Lung microvascular endothelial cell (primary cell): ENCODE measurements at places on chromosomes 5 and 9. TPM values are rescaled to one million over a fixed set of nuclear protein-coding genes. Genes with fewer than 3 reads are reported as not detected.

DNA sequence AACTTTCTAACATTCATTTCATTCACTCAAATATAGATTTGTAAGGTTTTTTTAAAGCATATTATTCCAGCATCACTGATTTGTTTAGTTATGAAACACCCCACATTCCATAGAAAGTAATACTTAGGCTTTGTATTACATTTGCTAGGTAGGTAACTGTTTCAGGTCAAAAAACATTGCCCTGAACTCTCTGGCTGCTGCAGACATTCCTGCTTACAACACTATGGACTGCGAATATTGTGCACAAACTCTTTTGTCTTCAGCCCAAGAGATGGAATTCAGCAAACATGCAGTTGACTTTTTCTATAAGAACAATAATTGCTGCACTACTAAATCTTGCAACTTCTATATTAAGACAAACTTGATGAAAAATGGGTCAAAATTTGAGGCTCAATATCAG, 301.0 kb downstream of the ARL15 start:
- DNase-seq = no peak

Gene ARID3C
- total RNA-seq = under 0.01 and 0.20 TPM in 2 replicates

DNA sequence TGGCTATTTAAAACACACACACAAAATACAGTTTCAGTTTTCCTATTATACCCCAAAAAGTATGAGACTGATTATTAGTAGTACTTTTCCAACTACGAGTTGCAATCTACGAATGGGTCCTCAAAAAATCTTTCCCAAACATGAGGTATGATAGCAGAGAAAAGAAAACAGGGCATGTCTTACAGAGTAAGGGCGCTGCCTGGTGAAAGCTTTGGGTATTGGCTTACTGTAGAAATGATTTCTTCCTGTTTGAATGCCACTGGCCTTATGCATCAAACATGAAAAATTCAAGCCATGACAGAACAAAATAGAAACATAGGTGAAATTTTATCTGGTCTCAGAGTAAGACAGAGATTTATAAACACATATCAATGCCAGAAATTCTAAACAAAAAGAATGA, 448.0 kb downstream of the SPOCK1 start:
- DNase-seq = no peak

GRCh38 chr5:6722015-6722414, 8.8 kb downstream of the TENT4A start:
- no peak for DNase-seq

Gene GABBR2
- 1.2 and 5.9 TPM in 2 replicates for total RNA-seq

Gene ALDH1A1
- 1,079 and 3,265 TPM in 2 replicates for total RNA-seq

- no peak for DNase-seq
These were observed 418.2 kb downstream of the TUSC1 start for GRCh38 chr9:25260046-25260445.

DNA sequence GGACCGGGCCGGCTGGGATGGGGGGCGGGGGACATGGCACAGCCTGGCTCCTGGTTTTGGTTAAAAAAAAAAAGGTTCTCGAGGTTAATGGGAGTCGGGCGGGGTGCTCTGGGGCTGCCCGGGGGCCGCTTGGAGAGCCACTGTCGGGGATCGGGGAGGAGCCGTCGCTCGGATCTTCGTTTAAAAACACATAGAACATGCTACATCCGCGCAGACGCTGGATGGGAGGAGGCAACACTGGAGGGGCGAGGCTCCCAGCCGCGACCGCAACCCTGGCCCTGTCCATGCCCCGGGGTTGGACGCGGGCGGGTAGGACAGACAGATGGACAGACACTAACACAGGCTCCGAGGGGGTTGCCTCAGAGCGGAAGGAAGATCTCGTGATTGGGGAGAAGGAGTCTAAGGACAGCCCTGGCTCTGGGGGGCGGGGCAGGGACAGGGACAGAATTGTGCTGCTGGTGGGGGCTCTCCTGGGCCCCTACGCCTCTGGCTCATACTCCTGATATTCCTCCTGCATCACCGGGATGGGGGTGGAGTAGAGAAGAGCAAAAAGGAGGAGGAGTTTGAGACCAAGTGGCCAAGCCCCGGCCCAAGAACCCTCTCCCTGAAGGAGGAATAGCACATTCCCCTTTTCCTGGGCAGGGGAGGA, 9.9 kb downstream of the SNCB start:
- DNase-seq = no peak

DNA sequence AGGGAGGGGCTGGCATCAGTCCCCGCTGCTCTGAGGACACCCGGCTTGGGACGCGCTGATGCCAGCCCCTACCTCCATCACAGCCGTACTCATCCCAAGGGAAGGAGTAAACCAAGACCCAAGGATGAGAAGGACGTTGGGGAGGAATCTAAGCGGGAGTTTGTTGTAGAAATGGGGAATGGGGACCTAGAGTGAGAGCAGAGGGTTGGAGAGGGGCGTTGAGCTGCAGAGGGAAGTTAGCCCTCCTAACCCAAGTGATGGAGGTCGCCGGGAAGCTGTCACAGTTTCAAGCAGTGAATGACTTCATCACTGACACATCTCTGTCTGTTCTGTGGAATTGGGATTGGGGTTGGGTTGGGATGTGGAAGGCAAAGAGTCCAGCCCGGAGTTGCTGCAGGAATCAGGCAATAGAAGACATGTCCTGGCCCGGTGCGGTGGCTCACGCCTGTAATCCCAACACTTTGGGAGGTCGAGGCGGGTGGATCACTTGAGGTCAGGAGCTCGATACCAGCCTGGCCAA, 759 bp upstream of the SUSD1 start:
- DNase-seq = no peak

Gene EXD3
- 7.8 and 18.7 TPM in 2 replicates for total RNA-seq

- DNase-seq = no peak
These were observed 403.3 kb upstream of the PTPRD start for GRCh38 chr9:11016081-11016480.

Gene KCNMB1
- not detected in 2 replicates for total RNA-seq

DNA sequence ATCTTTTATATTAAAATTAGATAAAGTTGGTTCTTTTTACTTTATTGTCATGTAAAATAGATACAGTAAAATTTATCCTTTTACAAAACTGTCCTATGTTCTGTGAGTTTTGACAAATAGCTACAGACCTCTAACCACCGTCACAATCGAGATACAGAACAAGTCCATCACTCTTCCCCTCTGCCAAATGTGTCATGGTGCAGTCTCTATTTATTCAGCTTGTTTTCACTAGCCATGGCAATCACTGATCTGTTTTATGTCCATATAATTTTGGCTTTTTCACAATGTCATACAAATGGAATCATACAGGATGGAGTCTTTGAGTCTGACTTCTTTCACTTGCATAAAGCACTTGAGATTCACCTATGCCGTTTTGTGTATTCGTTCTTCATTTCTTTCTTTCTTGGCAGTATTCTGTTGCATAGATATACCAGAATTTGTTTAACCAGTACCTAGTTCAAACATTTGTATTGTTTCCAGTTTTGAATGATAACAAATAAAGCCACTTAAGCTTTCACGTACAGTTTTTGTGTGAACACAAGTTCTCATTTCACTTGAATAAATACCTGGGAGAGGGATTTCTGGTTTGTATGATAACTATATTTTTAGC, 273.2 kb upstream of the MPDZ start:
- DNase-seq = peak; percentile 84

DNA sequence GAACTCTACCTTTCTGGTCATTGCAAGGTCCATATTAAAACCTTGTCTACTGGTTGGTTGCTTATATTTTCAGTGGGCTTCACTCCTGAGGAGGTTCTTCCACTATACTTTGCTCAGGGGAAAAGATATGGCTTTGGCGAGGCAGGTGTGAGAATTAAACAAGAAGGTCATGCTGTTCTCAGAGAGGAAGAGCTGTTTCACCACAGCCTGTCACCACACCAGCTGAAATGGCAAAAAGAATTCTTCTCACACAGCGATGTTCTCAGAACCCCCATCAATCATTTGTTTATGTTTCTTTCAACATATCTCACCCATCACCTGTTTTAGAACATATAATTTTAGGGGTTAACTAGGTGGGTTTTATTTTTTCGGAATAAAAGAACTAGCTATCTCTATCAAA, 38.6 kb downstream of the CAPSL start:
- DNase-seq = no peak

DNA sequence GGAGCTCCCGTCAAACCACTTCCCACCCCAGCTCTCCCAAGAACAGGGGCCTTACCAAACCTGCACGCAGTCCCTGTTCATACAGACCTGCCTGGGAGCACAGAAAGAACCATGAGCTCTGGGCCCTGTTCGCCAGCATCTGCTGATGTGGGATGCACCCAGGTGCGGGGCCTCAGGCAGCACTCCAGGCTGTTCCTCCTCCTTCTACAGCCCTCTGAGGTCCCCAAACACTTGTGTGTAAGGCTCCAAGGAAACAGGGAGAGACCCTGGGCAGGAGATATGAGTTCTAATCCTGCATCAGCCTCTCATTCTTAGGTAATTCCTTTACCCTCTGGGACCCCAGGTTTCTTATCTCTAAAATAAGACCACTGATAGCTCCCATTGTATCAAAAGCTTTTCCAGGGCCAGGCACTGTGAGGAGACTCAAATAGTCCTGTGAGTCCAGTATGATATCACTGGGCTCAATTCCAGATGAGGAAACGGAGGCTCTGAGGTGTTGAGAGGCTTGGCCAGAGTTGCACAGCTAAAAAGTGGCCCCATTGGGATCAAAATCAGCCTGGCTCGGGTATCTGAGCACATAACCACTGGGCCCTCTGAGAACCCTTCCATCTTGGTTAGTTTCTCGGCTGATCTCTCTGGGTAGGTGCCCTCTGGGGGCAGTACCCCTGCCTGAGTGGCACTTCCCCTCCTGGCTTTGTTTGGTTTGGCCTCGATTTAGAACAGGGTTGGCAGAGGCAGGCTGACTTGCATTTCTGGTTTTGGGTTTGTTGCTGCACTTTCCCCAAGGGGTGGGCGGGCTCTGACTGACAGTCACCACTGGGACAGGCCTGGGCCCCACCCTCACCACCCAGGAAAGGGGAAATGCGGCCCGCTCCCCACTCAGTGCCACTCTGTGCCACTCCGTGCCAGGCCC, 116.8 kb downstream of the RGS3 start:
- peak; percentile 83 for DNase-seq

- peak; percentile 48 for DNase-seq
These were observed 47.6 kb downstream of the RGS3 start for GRCh38 chr9:113511047-113511521.

DNA sequence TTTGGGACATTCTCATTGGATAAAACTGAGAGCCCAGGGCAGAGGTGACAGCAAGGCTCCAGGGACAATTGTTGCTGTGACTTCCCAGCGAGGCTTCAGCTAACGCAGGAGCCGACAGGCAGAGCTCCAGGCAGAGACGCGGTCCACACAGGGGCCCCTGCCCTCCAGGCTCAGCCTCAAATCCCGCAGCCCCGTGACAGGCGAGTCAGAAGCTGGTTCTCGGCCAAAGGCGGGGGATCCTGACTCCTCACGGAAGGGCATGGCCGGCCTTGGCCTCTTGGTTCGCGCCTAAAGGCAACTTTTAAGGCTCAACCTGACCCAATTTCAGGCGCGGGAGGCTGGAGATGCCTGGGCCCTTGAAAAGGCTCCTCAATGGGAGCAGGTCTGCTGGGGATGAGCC, 21.3 kb downstream of the SLC12A7 start:
- DNase-seq = no peak

DNA sequence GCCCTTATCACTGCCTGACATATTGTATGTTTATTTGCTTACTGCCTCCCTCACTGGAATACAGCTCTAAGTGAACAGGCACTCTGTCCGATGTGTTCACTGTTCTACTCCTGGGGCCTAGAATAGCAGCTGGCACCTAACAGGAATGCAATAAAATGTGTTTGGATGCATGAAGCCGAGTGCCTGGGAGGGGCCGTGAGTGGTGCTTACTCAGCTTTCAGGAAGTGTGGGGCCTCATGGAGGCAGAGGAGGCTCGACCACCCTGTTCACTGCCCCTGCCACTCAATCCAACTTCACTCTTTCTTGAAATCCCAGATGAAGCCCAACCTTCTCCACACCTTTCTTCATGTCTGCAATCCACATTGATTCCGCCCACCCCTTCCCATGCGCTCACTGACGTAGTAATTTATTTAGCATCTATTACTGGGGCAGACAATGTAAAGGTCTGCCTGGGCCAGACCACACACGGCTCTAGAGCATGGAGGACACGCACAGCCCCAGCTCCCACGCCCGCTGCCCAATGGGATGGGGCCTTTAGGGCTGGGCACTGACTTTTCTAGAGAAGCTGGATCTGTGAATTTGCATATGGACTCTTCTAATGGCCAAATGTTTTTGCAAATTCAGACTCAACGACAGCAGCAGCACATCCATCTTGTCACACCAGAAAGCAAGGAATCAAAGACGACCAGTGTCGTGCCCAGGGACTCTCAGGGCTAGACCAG, 21.3 kb downstream of the TBC1D9B start:
- DNase-seq = no peak

DNA sequence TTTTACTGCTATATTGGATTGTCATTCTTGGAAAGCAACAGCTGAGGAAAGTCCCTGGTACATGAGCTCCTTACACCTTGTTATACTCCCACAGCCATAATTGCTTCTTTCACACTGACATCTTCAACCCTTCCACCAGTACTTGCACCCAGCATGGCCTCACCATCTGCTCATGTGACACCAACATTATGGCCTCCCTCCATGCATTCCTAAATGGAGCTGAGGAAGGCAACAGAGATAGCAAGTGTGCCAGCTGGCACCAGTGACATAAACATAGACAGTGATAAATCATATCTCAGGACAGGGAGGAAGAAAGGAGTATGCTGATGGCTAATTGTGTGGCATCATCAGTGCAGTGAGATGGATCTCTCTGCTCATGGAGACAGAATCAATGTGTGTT, 119.5 kb downstream of the BAAT start:
- DNase-seq = no peak

- no peak for DNase-seq
These were observed 172.3 kb downstream of the CACNA1B start for GRCh38 chr9:138049779-138050471.

Gene MAPKAP1
- total RNA-seq = 40.3 and 52.2 TPM in 2 replicates

DNA sequence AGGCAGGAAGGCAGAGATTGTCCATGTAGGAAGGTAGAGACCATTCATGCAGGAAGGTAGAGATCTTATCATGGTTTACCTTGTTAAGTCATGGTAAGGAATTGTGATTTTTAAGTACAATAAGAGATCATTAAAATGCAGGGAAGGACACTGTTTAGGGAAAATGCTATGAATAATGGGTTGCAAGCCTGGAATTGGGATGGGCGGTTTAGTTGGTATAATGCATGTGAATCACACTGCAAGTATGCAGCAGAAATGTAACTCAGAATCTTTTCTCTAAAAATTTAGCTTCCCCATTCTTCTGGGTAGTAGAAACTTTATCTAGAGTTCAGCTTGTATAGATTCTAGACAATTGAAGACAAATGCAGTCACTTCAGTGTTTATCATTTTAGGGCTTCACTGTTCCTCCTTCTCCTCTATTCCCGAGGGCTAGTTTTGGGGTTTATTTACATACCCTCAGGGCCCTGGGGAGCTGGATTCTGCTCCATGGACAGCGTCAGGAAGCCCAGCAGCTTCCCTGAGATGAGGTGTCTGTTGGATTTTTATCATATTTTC, 212.0 kb downstream of the SREK1 start:
- no peak for DNase-seq
